ENCODE measurements at places on chromosomes 5 and 9.

DNA sequence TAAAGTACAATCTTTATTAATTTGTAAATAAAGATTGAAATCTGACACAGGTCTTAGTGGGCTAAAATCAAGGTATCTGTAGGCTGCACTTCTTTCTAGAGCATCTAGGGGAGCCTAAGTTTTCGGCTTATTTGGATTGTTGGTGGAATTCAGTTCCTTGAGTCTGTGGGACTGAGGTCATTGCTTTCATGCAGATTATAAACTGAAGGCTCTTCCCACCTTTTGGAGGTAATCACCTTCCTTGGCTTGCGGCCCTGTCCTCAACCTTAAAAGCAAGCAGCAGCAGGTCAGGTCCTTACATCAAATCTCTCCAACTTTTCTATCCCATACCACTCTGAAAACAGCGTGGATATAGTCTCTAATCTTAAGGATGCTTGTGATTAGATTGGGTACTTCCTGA is 25.9 kb downstream of the MAT2B start:
- DNase-seq: no peak

GRCh38 chr9:137878146-137878941 is 762 bp downstream of the CACNA1B start:
- no peak for DNase-seq

DNA sequence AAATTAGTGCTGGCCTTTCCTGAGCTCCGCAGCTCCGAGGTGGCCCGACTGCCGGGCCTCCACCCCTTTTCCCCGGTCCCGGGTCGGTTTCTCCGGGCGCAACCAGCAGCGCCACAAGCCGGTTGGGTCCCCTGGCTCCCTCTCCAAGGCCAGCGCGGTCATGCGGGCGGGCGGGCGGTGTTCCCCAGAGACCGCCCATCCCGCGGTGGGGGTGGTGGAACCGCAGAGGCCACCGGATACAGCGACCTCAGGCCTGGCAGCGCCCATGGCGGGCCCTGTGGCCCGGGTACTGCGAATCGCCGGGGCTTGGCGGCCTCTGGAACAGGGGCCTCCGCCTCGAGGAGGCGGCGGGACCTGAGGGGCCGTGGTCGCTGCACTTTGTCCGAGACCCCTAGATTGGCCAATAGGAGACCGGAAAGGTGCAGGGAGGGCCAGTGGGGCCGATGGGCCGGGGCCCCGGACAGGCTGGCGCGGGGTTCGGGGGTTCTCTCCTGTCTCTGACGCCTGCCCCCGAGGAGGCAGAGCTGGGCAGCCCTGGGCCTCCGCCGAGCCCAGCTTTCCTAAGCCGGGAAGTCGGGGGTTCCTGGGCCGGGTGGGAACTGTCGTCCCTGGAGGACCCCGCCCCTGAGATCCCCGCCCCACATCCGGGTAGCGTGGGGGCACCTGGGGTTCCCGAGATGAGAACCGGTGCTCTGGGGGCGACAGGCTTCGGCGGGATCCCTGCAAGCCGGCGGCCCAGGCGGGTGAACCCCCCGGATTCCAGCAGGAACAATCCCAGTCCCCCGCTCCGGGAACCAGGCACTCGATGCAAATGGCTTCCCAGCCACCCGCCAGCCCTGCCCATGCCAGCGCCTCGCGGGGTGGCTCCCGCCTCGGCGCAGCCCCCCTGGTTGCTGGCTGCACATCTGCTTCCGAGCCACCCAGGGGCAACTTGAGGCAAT is 293.9 kb downstream of the ZSWIM6 start:
- DNase-seq: no peak

- DNase-seq: no peak
Measured at GRCh38 chr5:159817262-159818029, 98.8 kb upstream of the ADRA1B start.

GRCh38 chr5:96248131-96248530 is 184.9 kb downstream of the PCSK1 start:
- no peak for DNase-seq

GRCh38 chr5:176528301-176528700 is 8.9 kb downstream of the RNF44 start:
- no peak for DNase-seq

DNA sequence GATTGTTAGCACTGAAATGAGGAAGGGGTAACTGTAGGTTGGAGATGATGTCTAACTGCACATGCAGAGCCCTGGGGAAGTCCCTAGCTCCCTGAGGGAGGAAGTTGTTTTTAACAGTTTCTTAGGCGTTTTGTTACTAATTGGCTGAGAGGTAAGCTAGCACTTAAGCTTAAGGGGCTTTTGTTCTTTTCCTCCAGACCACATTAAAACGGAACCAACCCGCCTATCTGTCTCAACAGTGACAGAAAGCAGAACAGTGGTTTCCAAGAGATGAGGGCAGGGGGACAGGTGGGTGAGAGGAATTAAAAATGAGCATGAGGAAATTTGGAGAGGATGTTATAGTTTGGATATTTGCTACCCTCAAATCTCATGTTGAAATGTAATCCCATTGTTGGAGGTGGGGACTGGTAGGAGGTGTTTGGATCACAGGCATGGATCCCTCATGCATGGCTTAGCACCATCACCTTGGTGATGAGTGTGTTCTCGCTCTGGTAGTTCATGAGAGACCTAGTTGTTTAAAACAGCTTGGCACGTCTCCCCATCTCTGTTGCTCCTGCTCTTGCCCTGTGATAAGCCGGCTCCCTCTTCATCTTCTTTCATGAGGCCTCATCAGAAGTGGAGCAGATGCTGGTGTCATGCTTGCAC is 38.9 kb downstream of the LYRM7 start:
- DNase-seq: peak; percentile 81

DNA sequence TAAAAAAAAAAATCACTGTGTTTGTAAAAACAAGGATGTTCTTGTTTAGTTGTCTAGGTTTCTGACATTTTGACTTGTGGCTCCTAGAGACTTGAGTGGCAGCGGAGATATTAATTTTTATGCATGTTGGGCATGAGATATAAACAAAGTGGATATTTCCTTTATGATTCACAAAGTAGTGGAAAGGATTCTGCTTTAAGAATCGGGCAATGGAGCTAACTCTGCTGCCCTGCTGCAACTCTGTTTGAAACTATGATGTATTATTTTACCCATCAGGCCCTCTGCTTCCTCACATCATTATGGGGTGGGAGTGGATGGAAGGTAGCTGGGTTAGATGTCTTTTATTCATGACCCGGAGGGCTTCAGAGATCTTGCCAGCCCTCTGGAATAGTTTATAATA is 94.1 kb upstream of the CD180 start:
- DNase-seq: no peak

DNA sequence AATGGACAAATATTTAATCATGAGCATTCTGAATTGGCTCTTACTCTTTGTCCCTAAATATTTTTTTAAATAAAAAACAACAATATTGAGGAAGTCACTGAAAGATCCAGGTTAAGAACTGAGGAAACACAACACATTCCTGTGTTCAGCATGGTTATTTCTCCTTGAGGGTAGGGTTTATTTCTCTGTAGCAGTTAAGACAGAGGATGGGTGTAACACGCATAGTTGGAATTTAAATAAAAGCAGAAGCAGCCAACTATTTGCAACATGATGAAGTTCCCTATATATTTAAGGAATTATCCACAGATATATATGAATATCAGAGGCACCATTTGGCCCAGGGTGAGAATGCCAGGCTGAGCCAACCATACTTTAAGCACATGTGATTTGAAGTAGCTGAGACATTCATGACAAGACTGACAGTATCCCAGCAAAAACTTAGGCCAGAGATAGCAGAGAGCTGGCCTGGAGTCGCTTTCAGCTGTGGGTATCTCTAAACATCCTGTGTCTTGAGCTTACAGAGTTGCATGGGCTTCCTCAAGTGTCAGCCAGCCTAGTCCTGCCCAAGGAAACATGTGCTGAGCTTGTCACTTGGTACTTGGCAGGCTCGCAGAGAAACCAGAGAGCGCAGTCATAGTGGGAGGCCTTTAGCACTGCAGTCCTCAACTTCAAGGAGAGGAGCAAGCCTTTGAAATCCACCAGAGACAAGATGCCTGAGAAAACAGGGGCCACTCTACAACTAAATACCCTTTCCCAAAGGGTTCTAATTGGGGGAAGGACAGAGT is 43.6 kb downstream of the SEMA5A start:
- DNase-seq: no peak

All from DND-41 (cell line).